ENCODE measurements at places on chromosomes 13 and 19.
A peak's percentile ranks its signal among the peaks of the same experiment; 100 is the strongest.

GRCh38 chr19:53091413-53092254 lies 11.6 kb downstream of the ZNF160 start:
- H3K36me3 ChIP-seq: peaks cover 87% of the 10 kb centered on the region
- H3K4me1 ChIP-seq: peaks cover 1% of the 10 kb centered on the region
- H3K27ac ChIP-seq: no peak overlapping the region

GRCh38 chr13:28394422-28394821 lies 100.5 kb downstream of the FLT1 start:
- no peaks in the 10 kb centered on the region for H3K4me1 ChIP-seq
- H3K27me3 ChIP-seq: no peaks in the 10 kb centered on the region
- H3K4me3 ChIP-seq: no peak overlapping the region
- DNase-seq: no peak
- no peak overlapping the region for H3K27ac ChIP-seq

DNA sequence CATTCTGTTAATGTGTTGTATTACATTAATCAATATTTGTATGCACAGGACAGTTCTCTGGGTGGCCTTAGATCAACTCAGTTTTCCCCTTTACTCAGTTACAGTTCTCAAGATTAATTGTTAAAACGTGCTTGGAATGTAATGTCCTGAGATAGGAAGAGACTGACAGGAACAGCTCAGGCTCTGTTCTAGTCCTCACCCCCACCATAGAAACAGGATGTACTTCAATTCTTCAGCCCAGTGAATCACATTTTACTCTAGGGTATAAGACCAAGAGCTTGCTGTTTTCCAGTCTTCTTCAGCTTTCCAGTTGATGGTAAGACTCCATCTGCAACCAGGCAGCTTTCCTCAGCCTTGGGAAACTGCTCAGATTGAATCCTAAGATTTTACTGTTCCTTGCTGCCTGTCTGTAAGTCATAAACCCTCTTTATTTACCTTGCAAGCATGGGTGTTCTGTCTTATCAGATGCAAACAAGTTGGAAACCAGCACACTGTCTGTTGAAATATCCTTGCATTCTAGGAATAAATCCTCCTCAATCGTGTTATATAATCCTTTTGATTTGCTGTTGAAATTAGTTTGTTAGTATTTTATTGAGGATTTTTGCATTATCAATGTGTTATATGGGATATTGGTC lies 836.9 kb upstream of the PCDH9 start:
- no peaks in the 10 kb centered on the region for H3K36me3 ChIP-seq
- H3K27ac ChIP-seq: no peak overlapping the region
- no peak overlapping the region for H3K4me3 ChIP-seq
- DNase-seq: no peak

DNA sequence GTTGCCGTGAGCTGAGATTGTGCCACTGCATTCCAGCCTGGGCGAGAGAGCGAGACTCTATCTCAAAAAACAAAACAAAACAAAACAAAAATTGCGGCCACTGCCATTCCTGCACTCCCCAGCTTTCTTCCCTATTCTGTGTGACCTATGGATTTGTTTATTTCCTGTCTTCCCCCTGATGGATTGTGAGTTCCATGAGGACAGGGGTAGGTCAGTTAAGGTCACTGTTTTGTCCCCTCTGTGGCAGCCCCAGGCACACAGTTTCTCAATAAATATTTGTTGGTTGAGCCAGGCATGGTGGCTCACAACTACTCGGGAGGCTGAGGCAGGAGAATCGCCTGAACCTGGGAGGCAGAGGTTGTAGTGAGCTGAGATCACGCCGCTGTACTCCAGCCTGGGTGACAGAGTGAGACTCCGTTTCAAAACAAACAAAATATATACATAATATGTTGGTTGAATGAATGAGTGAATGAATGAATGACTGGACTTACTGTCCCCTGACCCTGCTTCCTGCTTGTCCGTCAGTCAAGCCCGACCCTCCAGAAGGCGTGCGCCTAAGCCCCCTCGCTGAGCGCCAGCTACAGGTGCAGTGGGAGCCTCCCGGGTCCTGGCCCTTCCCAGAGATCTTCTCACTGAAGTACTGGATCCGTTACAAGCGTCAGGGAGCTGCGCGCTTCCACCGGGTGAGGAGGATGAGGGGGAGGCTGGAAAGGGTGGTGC lies 5.0 kb downstream of the EBI3 start:
- no peak overlapping the region for H3K4me3 ChIP-seq
- H3K4me1 ChIP-seq: no peaks in the 10 kb centered on the region
- no peaks in the 10 kb centered on the region for H3K36me3 ChIP-seq
- peaks cover 9% of the 10 kb centered on the region for H3K27me3 ChIP-seq

DNA sequence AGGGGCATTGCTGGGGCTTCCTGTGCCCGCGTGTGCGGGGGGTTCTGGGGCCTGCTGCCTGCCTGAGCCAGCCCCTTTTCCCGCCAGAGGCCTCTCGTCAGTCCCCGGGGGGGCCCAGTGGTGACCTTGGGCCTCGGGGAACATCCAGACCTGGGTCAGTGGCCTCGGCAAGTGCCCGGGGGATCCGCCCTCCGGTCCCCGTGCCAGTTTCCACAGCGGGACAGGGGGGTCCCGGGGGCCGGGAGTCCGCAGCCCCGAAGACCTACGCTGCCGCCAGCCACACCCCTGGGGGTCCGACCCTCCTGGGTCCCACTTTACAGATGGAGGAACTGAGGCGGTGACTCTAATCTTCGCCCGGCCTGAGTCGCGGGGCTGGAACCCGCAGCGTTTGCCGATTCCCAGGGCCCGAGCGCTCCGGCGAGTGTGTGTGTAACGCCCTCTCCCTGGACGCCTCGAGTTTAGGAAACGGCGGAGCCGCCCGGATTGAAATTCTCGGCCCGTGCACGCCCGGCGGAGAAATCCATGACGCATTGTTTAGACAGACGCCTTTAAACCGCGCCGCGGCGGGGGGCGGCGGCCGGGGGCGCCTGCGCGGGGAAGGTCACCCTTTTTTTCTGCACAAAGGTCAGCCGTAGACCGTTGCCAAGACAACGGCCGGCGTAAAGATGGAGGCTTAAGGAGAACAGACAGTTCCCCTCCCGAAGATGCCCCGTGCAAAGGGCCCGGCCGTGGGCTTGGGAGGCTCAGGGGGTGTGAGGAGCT lies 39.3 kb downstream of the EFNA2 start:
- peak; percentile 64 for DNase-seq
- H3K4me3 ChIP-seq: peak overlapping the region; percentile 24
- H3K4me1 ChIP-seq: peaks cover 2% of the 10 kb centered on the region
- no peak overlapping the region for H3K27ac ChIP-seq
- H3K36me3 ChIP-seq: no peaks in the 10 kb centered on the region

- H3K27me3 ChIP-seq: no peaks in the 10 kb centered on the region
- no peak for DNase-seq
- no peak overlapping the region for H3K27ac ChIP-seq
These were observed 302.1 kb downstream of the PCDH17 start for GRCh38 chr13:57933606-57934005.

DNA sequence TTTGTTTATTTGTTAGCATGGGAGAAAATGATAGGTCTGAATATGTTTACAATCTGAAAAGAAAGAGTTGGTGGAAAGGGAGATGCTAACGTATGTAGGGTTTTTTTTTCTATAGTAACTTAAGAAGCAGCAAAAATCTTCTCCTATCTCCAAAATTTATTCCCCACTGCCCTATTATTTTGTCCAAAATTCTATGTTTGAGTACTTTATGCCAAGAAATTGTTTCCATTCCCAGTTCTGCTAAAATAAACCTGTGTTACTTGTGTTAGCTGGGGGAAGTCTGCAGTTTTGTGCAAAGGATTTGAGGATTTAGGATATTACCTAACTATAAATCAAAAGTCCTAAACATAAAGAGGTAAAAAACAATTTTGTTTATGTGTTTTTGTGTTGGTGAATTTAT lies 2770.4 kb upstream of the PCDH20 start:
- no peak for DNase-seq
- H3K4me3 ChIP-seq: no peak overlapping the region
- H3K27ac ChIP-seq: no peak overlapping the region
- H3K27me3 ChIP-seq: no peaks in the 10 kb centered on the region
- H3K36me3 ChIP-seq: no peaks in the 10 kb centered on the region

DNA sequence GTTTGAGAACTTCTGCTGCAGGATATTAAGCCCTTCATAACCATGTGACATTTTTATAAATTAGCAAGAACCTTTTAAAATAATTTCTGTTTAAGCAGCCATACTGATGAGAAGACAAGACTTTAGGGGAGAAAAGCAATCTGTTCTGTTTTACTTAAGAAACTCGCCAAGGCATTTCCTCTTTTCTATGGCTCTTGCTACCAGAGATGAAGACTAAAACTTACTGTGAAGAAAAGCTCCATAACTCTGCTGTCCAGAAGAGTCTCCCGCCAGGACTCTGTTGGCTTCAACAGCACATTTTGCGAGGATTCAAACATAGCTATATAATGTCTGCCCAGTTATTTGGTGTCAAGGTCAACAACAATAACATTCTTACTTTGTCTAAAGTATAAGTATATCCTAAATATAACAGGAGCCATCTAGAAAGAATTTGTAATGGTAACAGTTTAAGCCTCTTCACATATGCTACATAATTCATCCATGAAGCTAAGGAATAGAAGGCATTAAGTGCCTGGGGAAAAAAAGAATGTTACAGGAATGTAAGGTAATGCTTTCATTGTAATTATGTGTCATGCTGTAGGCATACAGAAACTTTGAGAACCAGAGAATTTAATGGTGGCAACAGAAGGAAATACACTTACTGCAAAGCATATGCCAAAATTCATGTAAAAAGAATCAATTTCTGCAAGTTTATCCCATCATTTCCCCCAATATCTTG lies 53.2 kb upstream of the EEF1AKMT1 start:
- H3K27me3 ChIP-seq: no peaks in the 10 kb centered on the region
- H3K27ac ChIP-seq: no peak overlapping the region
- peaks cover 9% of the 10 kb centered on the region for H3K4me1 ChIP-seq
- DNase-seq: no peak
- H3K36me3 ChIP-seq: peaks cover 9% of the 10 kb centered on the region

- no peak overlapping the region for H3K4me3 ChIP-seq
- H3K27me3 ChIP-seq: peaks cover 5% of the 10 kb centered on the region
- no peaks in the 10 kb centered on the region for H3K36me3 ChIP-seq
- H3K4me1 ChIP-seq: peaks cover 12% of the 10 kb centered on the region
These were observed 51.7 kb upstream of the KLF2 start for GRCh38 chr19:16272945-16273344.

- DNase-seq: peak; percentile 54
- no peak overlapping the region for H3K27ac ChIP-seq
- no peaks in the 10 kb centered on the region for H3K27me3 ChIP-seq
- peaks cover 6% of the 10 kb centered on the region for H3K4me1 ChIP-seq
These were observed 47.2 kb downstream of the ZAR1L start for GRCh38 chr13:32267836-32268439.

- peaks cover 10% of the 10 kb centered on the region for H3K4me1 ChIP-seq
- no peaks in the 10 kb centered on the region for H3K27me3 ChIP-seq
- no peak overlapping the region for H3K4me3 ChIP-seq
- no peak overlapping the region for H3K27ac ChIP-seq
- H3K36me3 ChIP-seq: no peaks in the 10 kb centered on the region
- DNase-seq: no peak
These were observed 36.6 kb upstream of the POMP start for GRCh38 chr13:28622286-28622685.

- H3K27me3 ChIP-seq: peaks cover 2% of the 10 kb centered on the region
- peaks cover 50% of the 10 kb centered on the region for H3K36me3 ChIP-seq
- peak overlapping the region; percentile 94 for H3K27ac ChIP-seq
- peak overlapping the region; percentile 82 for H3K4me3 ChIP-seq
- H3K4me1 ChIP-seq: peaks cover 74% of the 10 kb centered on the region
These were observed 692 bp upstream of the ZNF580 start for GRCh38 chr19:55640043-55640576.

DNA sequence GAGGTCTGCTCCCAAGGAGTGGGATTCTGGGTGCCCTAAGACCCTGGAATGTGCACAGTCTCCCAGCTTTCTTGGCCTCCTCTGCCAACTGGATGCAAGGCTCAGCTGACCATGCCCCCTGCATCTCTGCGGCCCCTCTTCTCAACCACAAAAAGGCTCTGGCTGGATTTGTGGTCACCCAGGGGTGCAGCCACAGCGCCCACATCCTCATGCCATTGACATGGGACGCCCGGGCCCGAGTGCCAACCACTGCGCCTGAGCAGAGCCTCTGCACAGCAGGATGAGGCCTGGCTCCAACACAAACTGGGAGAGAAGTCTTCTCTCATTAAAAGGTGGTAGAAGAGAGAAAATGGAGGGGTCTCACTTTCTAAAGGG lies 103.5 kb downstream of the FOXO1 start:
- no peaks in the 10 kb centered on the region for H3K27me3 ChIP-seq
- DNase-seq: peak; percentile 38
- H3K4me3 ChIP-seq: peak overlapping the region; percentile 23
- peaks cover 84% of the 10 kb centered on the region for H3K4me1 ChIP-seq

DNA sequence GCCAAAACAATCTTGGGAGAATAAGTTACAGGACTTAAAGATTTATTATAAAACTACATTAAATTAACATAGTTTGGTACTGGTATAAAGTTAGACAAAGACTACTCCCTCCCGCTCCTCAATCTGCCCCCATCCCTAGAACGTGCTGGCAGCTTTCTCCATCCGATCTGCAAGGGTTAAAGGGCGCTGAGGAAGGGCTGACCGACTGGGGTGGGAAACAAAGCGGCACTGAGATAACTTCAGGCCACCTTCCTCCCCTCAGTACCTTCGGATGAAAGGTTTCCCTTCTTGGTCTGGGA lies 790 bp upstream of the SUGT1 start:
- no peaks in the 10 kb centered on the region for H3K27me3 ChIP-seq
- H3K4me1 ChIP-seq: peaks cover 11% of the 10 kb centered on the region
- H3K36me3 ChIP-seq: peaks cover 14% of the 10 kb centered on the region
- H3K4me3 ChIP-seq: no peak overlapping the region
- no peak overlapping the region for H3K27ac ChIP-seq

DNA sequence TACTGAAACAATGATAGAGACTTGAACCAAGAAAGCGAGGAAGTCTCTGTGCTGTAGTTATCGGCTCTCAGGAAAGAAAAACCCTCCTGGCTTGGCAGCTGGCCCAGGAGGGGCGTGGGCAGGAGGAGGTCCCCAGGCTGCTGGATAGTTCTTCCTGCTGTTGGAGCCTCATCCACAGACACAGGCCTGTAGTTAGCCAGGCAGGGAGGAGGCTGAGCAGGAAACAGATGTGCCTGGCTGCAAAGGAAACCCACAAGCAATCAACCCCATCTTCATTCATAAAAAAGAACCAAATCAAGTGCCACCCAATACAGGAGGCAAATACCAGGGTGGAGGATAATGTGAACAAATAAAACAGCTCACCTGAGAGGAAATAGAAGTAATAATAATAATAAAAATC lies 86.2 kb downstream of the IRS2 start:
- H3K36me3 ChIP-seq: no peaks in the 10 kb centered on the region
- no peak for DNase-seq
- H3K4me1 ChIP-seq: peaks cover 16% of the 10 kb centered on the region
- no peak overlapping the region for H3K27ac ChIP-seq
- H3K27me3 ChIP-seq: peaks cover 17% of the 10 kb centered on the region

DNA sequence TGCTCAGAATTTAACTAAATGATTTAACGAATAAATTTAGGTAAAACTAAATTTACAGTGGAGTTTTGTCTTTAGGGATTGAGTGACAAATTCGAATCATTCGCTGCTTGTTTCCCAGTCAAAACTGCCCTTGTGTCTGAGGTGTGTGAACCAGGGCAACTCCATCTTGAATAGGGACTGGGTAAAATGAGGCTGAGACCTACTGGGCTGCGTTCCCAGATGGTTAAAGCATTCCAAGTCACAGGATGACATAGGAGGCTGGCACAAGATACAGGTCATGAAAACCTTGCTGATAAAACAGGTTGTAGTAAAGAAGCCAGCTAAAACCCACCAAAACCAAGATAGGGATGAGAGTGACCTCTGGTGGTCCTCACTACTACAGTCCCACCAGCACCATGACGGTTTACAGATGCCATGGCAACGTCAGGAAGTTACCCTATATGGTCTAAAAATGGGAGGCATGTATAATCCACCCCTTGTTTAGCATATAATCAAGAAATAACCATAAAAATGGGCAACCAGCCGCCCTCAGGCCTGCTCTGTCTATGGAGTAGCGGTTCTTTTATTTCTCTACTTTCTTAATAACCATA lies 10.2 kb upstream of the ANKRD10 start:
- peaks cover 23% of the 10 kb centered on the region for H3K4me1 ChIP-seq
- no peak overlapping the region for H3K27ac ChIP-seq
- H3K27me3 ChIP-seq: peaks cover 44% of the 10 kb centered on the region
- peaks cover 2% of the 10 kb centered on the region for H3K36me3 ChIP-seq

All from activated naive CD8-positive, alpha-beta T cell treated with anti-CD3 and anti-CD28 coated beads, Interleukin-2, amount 50 U/mL, for 24 hours (primary cell).